ENCODE measurements at places on chromosomes 3 and 15. TPM values are rescaled to one million over a fixed set of nuclear protein-coding genes. Genes with fewer than 3 reads are reported as not detected.

DNAH12 gene
- polyA plus RNA-seq = 0.65 TPM

RGMA gene
- 1.0 TPM for polyA plus RNA-seq

CLN6 gene
- polyA plus RNA-seq = 6.6 TPM

RHOA gene
- 356 TPM for polyA plus RNA-seq

SATB1 gene
- polyA plus RNA-seq = 25.6 TPM

ZPLD1 gene
- polyA plus RNA-seq = not detected

SNTN gene
- polyA plus RNA-seq = not detected

LAMB2 gene
- 615 TPM for polyA plus RNA-seq

ACP3 gene
- 19.9 TPM for polyA plus RNA-seq

CPNE9 gene
- 0.06 TPM for polyA plus RNA-seq

GCNT3 gene
- 0.23 TPM for polyA plus RNA-seq

RYR3 gene
- 0.72 TPM for polyA plus RNA-seq

C3orf85 gene
- polyA plus RNA-seq = not detected

TOMM70 gene
- polyA plus RNA-seq = 34.3 TPM

LRRC2 gene
- polyA plus RNA-seq = 0.71 TPM

ZNF385D gene
- 11.8 TPM for polyA plus RNA-seq

AP3S2 gene
- polyA plus RNA-seq = 31.0 TPM

CAMKV gene
- 0.34 TPM for polyA plus RNA-seq

TEX55 gene
- not detected for polyA plus RNA-seq

RUBCN gene
- 15.4 TPM for polyA plus RNA-seq

PLD1 gene
- polyA plus RNA-seq = 35.2 TPM

FLNB gene
- polyA plus RNA-seq = 13.8 TPM

SI gene
- not detected for polyA plus RNA-seq

ATP8B4 gene
- 0.15 TPM for polyA plus RNA-seq

NEDD4 gene
- 5.9 TPM for polyA plus RNA-seq
